A549 treated with dexamethasone at 1 μM for 4 hours (cell line): ENCODE measurements at places on chromosomes 2 and 18. TPM values are rescaled to one million over a fixed set of nuclear protein-coding genes. Genes with fewer than 3 reads are reported as not detected.

The KRTCAP3 gene
- total RNA-seq = 0.39 to 0.87 TPM (median 0.45 TPM) in 5 replicates

The RABL2A gene
- 6.7 to 10.9 TPM (median 9.0 TPM) in 5 replicates for total RNA-seq

The DSC1 gene
- not detected in 5 replicates for total RNA-seq

The RRM2 gene
- total RNA-seq = 178 to 256 TPM (median 244 TPM) in 5 replicates

The CFAP221 gene
- 0.16 to 0.47 TPM (median 0.33 TPM) in 5 replicates for total RNA-seq

The FAP gene
- 0.08 TPM in 1 of 5 replicates, not detected in the others for total RNA-seq

The GALR1 gene
- not detected in 5 replicates for total RNA-seq

The ASIC4 gene
- 0.05 to 0.08 TPM (median 0.05 TPM) in 4 of 5 replicates, not detected in the other for total RNA-seq

The RAPH1 gene
- 6.3 to 10.3 TPM (median 8.7 TPM) in 5 replicates for total RNA-seq

The CYP1B1 gene
- 3.9 to 5.8 TPM (median 5.1 TPM) in 5 replicates for total RNA-seq

The CENPO gene
- total RNA-seq = 47.4 to 52.1 TPM (median 49.4 TPM) in 5 replicates
